ENCODE measurements at places on chromosomes 7 and 10.
A peak's percentile ranks its signal among the peaks of the same experiment; 100 is the strongest.

- no peak for DNase-seq
Observed at GRCh38 chr10:92848037-92848440, 281 bp upstream of the EXOC6 start.

- DNase-seq: no peak
Observed at GRCh38 chr7:27459731-27460053, 203.0 kb downstream of the HIBADH start.

DNA sequence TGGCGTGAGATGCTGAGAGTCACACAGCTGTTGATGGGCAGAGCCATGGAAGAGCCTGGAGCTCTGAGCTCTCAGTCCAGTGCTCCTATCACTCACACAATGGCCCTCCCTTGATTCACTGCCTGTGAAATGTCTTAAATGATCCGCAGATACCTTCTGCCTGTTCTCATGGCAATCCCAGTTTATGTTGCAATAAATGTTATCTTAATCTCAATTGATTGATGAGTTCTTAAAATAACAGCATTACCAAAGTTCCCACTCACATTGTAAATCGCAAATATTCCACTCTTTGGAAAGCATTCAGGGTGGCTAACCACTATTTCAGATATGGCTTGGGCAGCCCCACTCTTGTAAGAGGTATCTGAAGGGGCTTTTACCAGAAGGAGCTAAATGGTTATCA, 865.5 kb downstream of the LRMDA start:
- no peak for DNase-seq

- DNase-seq: peak; percentile 72
Observed at GRCh38 chr10:130737621-130738020, 573.9 kb downstream of the TCERG1L start.

DNA sequence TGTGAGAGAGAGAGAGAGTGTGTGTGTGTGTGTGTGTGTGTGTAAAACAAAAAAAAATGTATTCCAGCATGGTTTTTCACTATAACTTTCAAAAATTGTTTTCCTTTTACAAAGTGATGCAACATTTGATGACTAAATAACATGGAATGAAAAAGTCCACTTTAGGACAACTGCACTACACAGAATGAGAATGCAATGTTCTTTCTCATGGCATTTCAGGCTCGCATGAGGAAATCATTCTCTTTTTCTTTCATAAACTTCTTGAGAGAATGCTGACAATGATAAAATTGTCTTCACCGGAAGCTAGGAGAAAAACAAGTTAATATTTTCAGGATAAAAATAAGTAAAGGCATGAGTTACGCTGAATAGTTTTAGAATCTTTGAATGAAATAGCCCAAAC, 53.7 kb downstream of the SLC16A12 start:
- no peak for DNase-seq

- DNase-seq: no peak
Observed at GRCh38 chr10:61804414-61804813, 97.1 kb upstream of the ARID5B start.

- no peak for DNase-seq
Observed at GRCh38 chr7:121938429-121938996, 65.6 kb downstream of the PTPRZ1 start.

DNA sequence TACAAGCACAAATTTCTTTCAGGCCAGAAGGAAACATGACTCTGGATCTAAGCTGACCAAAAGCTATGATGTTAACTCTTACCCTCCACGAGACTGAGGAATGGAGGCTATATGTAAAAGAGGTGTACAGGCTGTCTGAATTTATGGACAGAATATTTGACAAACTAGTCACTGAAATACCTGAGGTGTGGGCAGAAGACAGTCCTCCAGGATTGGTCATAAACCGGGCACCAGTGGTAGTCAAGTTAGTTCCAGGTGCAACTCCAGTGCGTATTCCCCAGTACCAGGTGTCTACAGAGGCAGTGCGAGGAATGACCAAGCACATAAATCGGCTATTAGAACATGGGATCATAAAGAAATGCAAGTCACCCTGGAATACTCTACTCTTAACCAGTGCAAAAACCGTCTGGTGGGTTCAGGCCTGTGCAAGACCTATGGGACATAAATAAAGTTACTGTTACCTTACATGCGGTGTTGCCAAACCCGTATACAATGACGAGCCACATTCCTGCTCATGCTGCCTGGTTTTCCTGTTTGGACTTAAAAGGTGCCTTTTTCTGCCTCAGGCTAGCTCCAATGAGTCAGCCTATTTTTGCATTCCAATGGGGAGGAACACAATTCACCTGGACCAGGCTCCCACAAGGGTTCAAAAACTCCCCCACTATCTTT, 6.7 kb upstream of the CYREN start:
- peak; percentile 39 for DNase-seq

- no peak for DNase-seq
Observed at GRCh38 chr7:130394421-130395195, 14.3 kb downstream of the CPA1 start.

- DNase-seq: no peak
Observed at GRCh38 chr10:33817605-33818004, 483.1 kb upstream of the NRP1 start.

DNA sequence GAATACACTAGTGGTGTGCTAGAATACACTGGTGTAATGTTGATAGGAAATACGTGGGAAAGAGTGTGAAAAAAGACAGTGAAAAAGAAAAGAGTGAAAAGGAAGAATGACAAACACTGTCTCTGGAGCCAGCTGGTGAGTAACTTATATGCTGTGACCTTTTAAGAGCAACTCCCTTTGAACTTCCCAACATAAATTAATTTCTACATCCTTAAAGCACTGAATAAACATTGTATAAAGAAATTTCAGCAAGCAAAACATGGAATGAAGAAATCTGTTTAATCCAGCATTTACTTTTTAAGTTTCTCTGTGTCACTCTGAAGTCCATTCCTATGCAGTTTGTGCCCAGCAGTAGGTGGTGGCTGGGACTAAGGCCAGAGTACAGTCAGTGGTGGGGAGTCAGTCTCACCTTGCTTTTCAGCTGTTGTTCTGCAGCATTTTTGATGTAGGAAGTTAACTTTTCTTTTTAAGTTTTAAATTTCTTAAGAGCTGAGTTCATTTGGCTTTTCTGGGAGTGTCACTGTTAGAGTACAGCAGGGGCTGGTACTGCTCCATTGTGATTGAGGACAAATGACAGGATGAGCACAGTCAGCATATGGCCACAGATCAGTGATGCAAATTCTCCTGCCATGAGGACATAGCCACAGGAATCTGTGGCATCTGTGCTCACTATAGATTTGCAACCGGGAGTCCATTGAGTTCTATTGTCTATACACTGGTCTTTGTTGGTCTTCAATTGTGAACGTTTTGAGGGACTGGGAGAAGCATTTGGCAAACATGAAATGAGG, 321.8 kb downstream of the ZNF248 start:
- no peak for DNase-seq

DNA sequence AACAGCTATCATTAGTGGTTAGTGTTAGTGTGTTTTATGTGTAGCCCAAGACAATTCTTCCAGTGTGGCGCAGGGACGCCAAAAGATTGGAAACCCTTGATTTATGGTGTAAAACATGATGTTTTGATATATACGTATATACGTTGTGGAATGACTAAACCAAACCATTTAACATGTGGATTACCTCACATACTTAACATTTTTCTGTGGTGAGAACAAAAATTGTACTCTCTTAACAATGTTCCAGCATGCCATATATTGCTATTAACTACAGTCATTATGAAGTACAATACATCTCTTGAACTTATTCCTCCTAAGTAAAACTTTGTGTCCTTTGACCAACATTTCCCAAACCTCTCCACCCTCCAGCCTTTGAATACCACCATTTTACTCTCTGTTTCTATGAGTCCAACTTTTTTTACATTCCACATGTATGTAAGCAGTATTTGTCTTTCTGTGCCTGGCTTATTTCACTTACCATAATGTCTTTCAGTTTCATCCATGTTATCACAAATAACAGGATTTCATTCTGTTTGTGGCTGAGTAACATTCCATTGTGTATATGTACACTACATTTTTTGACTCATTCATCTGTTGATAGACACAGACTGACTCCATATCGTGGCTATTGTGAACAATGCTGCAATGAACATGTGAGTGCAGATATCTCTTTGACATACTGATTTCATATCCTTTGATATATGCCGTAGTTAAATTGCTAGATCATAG, 42.2 kb upstream of the MAGI2 start:
- DNase-seq: no peak

DNA sequence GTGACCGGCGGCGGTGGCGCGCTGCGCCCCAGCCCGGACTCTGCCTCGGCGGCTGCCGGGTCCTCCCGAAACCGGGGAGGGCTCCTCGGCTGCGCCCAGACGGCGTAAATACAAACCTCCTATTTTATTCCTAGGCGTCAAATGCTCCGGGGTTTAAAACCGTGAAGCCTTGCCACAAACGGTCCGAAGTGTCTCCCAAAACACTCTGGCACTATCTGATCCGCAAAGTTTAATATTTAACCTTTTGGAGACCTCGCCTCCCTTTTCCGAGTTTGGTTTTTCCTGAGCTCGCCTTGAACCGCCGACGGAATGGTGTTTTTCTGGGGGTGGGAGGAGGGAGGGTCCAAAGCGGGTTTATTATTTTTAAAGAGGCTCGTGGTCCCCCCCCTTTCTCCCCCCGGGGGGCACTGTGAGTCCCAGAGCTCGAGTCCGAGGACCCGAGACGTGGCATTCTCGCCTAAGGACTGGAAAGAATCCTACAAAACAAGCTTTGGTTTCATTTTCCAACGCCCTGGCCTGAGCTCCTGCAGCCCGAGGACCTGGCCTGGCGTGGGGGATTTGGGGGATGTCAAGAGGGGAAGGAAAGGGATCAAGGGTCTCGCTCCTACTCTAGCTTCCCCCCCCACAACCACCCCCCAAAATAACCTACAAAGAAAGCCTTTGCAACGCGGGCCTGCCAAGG, 1.8 kb downstream of the TNRC18 start:
- no peak for DNase-seq

DNA sequence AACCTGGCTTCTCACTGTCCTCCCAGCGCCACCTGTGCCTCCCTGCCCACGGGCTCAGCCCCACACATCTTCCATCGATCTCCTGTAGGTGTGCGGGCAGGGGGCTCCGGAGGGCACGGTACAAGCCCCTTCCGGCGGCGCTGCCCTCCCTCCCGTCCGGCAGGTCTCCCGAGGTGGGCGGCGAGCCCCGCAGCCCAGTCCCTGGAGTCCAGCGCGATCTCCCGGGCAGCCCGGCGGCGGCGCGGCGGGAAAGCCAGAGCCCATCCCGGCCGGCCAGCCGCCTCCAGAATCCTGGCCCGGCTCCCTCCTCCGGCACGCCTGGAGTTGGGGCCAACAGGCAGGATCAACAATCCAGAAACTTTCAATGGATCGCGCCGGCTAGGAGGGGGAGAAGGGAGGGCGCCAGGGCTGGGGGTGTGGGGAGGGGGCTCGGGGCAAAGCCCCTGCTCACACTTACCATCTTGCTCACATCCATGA, 100.1 kb downstream of the HIP1 start:
- no peak for DNase-seq

- no peak for DNase-seq
Observed at GRCh38 chr7:108581655-108582491, 12.2 kb downstream of the DNAJB9 start.

All from H1 (cell line).